Foreskin keratinocyte (primary cell): ENCODE measurements at places on chromosomes 4 and X. TPM values are rescaled to one million over a fixed set of nuclear protein-coding genes. Genes with fewer than 3 reads are reported as not detected.

RTL5 gene
- total RNA-seq, result 0.14 TPM in 2 replicates

HSFX3 gene
- total RNA-seq, result not detected in 2 replicates

PLP1 gene
- total RNA-seq, result not detected in 2 replicates

ADH4 gene
- total RNA-seq, result not detected in 2 replicates

MXRA5 gene
- 5.5 and 7.9 TPM in 2 replicates for total RNA-seq

IQCM gene
- not detected in 2 replicates for total RNA-seq
